ENCODE measurements at places on chromosomes 4 and X.
A peak's percentile ranks its signal among the peaks of the same experiment; 100 is the strongest.

GRCh38 chr4:17092736-17093437 is 194.4 kb upstream of the LDB2 start:
- DNase-seq, result no peak

DNA sequence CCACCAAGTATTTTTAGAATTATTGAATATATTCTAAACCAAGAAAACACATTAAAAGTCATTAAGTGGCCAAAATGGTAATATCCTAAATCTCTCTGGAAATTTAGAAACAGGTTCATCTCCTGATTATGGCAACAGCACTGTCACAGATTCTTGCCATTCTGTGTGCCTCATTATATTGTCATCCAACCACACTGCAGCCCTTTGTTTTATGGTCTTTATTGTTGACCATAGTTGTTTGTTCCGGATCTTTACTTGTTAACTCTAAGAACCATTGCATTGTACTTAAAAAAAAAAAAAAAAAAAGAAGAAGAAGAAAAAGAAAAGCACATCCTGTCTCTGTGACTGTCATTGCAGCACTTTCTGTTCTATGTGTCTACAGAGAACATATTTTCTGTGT is 822.1 kb upstream of the ADGRL3 start:
- no peak for DNase-seq

DNA sequence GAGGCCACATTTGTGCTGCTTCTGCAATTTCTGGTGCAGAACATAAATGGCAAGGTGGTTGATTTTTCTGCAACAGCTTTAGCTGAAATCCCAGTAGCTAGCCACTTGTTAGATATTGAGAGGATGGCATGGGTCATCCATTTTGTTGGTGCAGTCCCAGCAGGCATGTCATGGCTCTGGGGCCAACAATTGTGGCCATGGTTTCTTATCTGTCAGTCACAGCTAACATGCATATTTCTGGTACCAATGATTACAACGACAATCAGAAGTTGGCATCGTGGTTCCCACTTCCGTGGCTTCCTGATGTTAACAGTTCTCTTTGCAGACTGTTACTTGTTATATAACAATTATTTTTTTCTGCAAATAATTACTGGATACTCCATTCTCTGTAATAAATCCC is 42.8 kb upstream of the PRKG2 start:
- no peak for DNase-seq

GRCh38 chr4:145540235-145540634 is 58.6 kb downstream of the SMAD1 start:
- no peak for DNase-seq

- peak; percentile 73 for DNase-seq
Observed at GRCh38 chr4:76011700-76012387, 4.5 kb upstream of the CXCL9 start.

DNA sequence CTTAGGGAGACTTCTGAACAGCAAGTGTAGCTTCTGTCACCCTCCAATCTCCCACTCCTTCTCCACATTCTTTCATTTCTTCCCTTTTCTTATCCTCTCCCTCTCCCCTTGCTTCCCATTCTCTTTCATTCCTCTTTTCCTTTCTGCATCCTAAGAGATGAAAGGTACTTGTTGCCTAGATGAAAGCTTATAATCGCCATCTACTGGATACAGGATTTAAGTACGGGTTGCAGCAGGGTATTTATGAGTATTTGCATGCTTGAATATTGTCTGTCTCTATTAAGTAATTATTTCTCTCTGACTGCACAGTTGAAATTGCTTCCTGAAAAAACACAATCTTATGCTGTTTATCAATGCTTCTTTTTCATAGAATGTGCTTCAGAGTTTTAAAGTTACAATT is 174.0 kb upstream of the TENT5D start:
- DNase-seq, result no peak

DNA sequence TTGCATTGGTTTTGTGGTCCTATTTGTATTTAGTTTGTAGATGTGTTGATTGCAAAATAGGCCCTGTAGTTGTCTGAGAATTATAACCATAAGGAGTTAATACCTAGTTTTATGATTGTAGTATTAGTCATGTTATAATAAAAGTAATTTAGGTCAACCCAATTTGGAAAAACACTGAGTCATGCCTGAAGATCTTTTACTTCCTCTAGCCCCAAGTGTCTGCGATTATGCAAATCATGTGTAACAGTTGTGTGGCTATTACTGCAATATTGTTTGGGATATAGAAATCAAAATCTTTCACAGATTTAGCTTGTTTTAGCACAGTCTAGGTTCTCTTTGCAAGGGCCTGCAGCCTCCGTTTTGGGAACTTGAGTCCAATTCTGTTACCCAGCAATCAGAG is 12.6 kb downstream of the SRD5A3 start:
- peak; percentile 93 for DNase-seq

DNA sequence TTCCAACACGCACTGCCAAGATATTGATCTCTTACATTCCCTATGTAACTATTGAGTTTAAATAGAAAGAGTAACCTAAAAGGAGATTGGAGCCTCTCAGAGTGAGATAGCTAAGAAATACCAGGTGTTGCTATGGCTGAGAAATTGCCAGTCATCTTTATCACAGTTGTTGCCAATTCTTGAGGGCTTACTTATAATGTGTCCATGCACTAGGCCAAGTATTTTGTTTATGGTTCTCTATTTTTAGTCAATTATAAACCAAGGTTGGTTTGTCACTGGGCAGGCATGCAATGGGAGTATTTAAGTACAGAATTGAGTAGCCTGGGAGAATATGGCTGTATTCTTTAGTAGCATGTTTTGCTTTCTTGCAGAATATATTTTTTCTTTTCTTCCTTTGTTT is 201.6 kb downstream of the TEX13A start:
- DNase-seq, result no peak

DNA sequence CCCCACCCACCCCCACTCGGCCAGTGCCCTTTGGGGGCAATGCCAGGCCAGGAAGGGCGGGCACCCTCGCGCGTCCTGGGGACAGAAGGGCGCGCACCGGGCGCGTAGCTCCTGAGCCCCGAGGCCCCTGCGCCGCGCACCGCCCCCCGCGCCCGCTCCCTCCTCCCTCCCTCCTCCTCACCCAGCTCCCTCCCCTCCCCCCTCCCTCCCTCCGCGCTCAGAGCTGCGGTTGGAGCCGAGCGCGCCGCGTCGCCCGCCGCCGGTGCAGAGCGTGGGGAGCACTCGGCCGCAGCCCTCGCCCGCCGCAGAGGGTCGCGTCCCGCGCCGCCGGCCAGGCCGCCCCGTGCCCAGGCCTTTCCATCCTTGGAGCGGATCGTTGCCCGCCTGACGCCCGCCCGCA is at the start of gene ATP2B3:
TSS of gene ATP2B3 (plus strand) at position 220 of the 400 bp plus-strand sequence. CDS start 18,606 bp downstream, outside the sequence.
- no peak for DNase-seq

- DNase-seq, result no peak
Observed at GRCh38 chr4:38585871-38586270, 78.1 kb upstream of the KLF3 start.

DNA sequence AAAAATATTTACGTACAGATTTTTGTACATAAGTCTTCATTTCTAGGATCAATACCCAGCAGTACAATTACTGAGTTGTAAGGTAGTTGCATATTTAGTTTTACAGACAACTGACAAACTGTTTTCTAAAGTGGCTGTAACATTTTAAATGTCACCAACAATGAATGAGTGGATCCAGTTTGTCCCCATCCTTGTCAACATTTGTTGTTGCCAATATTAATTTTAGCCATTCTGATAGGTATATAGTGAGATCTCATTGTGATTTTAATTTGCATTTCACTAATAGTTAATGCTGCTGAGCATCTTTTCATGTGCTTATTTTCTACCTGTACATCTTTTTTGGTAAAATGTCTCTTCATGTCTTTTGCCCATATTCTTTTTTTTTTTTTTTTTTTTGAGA is 30.9 kb upstream of the NOCT start:
- no peak for DNase-seq

GRCh38 chrX:36581030-36581429 is 427.1 kb upstream of the FAM47C start:
- DNase-seq, result no peak

- peak; percentile 85 for DNase-seq
Observed at GRCh38 chrX:110407910-110408545, 49.4 kb downstream of the RTL9 start.

DNA sequence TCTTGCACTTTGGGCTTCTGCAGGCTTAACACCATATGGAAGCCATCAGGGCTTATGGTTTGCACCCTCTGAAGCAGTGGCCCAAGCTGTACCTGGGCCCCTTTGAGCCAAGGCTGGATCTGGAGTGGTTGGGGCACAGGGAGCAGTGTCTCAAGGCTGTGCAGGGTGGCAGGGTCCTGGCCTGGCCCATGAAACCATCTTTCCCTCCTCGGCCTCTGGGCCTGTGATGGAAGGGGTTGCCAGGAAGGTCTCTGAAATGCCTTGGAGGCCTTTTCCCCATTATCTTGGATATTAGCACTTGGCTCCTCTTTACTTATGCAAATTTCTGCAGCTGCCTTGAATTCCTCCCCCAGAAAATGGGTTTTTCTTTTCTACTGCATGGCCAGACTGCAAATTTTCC is 134.7 kb upstream of the USP9X start:
- no peak for DNase-seq

- no peak for DNase-seq
Observed at GRCh38 chr4:179666226-179666625, 2224.0 kb upstream of the AGA start.

- DNase-seq, result no peak
Observed at GRCh38 chrX:129622757-129623301, 31.9 kb downstream of the APLN start.

DNA sequence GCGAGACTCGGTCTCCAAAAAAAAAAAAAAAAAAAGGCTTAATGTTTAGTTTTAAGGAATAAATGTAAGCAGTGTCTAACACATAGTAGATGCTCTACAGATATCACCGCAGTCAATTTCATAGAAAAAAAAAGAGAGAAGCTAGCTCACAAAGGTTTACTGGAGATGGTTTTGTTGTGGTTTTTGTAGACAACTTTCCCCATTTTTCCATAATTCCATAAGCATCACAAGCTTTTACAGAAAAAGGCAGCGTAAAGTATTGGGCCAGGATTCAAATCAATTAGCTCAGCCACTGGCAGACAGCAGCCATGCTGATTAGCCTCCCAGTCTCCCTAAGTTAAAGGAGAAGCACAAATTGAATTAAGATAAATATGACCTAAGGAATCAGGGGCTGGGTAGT is 1.5 kb downstream of the GRSF1 start:
- no peak for DNase-seq

GRCh38 chrX:1300449-1300848 is 31.8 kb downstream of the CSF2RA start:
- DNase-seq, result no peak

GRCh38 chrX:68511255-68511654 is 12.4 kb downstream of the YIPF6 start:
- DNase-seq, result peak; percentile 58

- no peak for DNase-seq
Observed at GRCh38 chr4:77043507-77044136, 32.2 kb downstream of the CCNI start.

DNA sequence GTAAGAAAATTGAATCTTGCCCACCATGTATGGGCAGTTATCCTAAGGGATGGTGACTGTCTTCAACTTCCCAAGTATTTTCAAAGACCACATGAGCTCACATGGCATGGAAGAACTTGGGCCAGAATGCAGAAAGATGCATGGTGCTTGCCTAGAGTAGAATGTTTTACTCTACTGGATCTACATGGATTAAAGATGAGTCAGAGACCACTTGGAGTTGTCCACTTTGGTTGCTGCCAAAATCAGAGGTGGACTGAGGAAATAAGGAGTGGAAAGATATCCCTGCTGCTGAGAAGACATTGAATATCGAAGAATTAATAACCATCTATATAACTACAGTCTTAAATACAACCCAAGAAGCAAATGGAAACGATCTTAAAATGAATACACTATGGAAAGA is 498.1 kb downstream of the NLGN4X start:
- DNase-seq, result no peak

GRCh38 chrX:8906299-8906938 is 105.2 kb upstream of the FAM9A start:
- no peak for DNase-seq

DNA sequence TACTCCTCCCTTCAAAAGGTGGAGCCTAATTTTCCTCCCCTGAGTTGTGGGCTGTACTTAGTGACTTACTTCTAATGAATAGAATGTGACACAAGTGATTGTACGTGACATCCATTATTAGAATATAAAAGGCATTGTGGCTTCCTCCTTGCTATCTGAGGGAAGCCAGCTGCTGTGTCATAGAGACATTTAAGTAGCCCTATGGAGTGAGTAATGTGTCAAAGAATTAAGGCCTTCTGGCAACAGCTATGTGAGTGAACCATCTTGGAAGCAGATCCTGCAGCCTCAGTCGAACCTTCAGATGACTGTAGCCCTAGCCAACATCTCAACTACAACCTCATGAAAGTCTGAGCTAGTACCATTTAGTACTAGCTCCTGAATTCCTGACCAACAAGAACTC is 76.1 kb downstream of the BCOR start:
- no peak for DNase-seq

DNA sequence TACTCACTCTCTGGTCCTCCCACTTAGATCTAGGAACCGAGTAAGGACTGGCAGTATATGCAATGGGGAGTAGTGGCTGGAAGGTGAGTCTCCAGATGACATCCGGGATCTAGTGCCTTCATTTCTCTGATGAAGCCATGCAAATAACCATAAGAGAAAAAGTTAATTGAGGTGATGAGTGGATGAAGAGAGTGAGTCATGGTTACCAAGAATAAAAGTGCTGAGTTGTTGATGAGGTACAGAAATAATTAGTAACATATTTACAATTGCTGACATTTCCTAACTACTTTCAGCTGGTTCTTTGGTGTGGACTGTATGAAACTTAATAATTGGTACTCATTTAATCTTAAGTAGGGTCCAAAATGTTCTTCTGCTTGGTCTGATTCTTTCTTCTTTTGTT is 146.7 kb upstream of the PITX2 start:
- no peak for DNase-seq

DNA sequence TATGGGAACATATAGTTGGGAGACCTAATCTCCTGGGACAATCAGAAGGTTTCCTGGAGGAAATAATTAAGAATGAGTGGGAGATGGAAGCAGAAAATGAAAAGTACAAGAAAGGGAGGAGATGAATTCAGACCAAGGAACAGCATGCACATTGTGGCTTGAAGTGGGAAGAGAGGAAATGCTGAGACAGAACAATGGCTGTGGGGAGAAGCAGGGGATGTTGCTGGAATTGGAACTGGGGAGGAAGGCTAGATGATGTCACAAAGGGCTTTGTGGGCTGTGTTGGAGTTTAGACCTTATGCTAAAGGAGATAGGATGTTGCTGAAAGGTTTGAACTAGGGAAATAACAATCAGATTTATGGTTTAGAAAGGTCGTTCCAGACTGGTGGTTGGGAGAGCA is 119.5 kb upstream of the DIPK2B start:
- DNase-seq, result no peak
